Upper lobe of left lung (tissue), 6 donors: ENCODE measurements at places on chromosomes 1 and 21. TPM values are rescaled to one million over a fixed set of nuclear protein-coding genes. Genes with fewer than 3 reads are reported as not detected.

DNA sequence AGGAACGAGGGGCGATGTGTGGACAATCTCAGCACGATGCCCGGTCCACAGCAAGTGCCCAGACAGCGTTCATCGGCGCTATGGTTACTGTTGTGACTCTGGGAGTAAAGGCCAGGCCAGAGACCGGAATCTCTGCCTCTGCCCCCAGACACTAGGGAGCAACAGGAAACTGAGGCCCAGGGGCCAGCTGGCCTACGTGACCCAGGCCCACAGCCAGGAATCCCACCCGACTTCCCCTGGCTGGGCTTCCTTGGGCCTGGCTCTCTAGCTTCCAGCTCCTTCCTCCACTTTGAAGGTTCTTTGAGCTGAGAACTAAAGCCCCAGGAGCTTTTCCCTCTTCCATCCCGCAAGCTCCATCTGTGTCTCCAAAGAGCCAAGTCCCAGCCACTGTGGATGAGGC lies 4.6 kb downstream of the LRP8 start:
- H3K36me3 ChIP-seq: no peaks in the 10 kb centered on the region
- H3K27ac ChIP-seq: no peak overlapping the region
- H3K4me3 ChIP-seq: no peak overlapping the region
- no peaks in the 10 kb centered on the region for H3K27me3 ChIP-seq

DNA sequence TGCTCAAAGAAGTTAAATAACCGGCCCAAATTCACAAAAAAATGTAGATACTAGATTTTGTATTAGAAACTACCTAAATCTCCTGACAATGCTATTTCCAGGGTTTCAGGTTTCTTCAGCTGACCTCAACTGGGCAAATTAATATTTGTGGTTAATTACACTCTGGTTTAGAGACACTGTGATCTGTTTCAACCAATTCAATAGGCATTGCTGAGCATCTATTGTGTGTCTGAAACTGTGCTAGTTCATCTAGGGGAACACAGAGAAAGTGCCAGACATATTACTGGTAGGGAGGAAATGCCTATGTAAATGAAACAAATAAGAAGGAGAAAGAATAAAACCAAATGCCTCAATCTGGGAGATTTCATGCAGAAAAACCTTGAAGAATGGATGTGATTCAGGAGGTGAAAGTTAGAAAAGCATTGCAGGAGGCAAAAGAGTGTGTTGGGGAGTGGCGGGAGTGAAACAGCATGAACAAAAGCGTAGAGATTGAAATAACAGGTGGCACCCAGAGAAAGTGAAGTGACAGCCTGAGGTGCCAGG lies 51.3 kb upstream of the IVNS1ABP start:
- DNase-seq: no peak
- no peak overlapping the region for H3K4me3 ChIP-seq
- no peaks in the 10 kb centered on the region for H3K36me3 ChIP-seq
- no peak overlapping the region for H3K27ac ChIP-seq

- no peak overlapping the region for H3K4me3 ChIP-seq
- H3K4me1 ChIP-seq: no peaks in the 10 kb centered on the region
- DNase-seq: no peak
These were observed 91.4 kb upstream of the CTTNBP2NL start for GRCh38 chr1:112304612-112305011.

DNA sequence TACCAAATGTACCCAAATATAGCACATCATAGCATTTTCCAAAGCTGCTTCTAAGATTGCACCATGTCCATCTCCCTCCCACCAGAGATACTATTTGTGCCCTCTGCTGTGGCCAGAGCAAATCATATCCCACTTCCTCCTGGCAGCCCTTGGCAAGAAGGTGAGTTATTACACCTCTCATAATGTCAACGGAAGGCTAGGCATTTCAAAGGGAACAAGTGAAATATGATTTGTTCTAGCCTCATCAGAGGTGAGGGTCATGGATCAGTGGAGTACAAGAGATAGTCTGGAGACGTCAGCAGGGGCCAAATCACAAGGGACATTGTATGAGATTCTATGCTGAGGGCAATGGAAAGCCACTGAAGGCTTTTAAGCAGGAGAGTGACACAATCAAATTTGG lies 90.2 kb upstream of the BCAR3 start:
- no peak for DNase-seq
- peaks cover 7% of the 10 kb centered on the region for H3K4me1 ChIP-seq
- H3K27ac ChIP-seq: no peak overlapping the region
- no peak overlapping the region for H3K4me3 ChIP-seq
- no peaks in the 10 kb centered on the region for H3K36me3 ChIP-seq
- no peaks in the 10 kb centered on the region for H3K27me3 ChIP-seq

- no peak overlapping the region for H3K27ac ChIP-seq
- H3K27me3 ChIP-seq: no peaks in the 10 kb centered on the region
- no peak for DNase-seq
- no peak overlapping the region for H3K4me3 ChIP-seq
These were observed 18.8 kb upstream of the ECE1 start for GRCh38 chr1:21308847-21309652.

DNA sequence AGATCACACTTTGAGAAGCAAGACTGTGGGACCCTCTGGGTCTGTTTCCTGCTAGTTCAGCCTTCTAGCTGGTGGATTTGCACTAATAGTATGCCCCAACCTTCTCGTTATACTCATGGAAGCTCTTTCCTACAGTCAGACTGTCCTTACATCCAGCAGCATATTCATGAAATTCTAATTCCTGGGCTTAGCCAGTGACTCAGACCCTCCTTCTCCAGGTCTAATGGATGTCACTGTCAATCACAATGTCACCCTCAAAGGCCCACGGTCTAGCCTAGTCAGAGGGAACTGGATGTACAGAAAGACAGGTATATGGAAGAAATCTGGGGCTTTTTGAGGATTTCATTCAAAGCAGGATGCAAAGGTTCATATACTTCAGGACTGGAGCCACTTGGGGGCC lies 72.4 kb downstream of the KCNJ15 start:
- H3K27ac ChIP-seq: no peak overlapping the region
- H3K36me3 ChIP-seq: no peaks in the 10 kb centered on the region
- peaks cover 9% of the 10 kb centered on the region for H3K4me1 ChIP-seq
- H3K27me3 ChIP-seq: no peaks in the 10 kb centered on the region
- DNase-seq: no peak
- no peak overlapping the region for H3K4me3 ChIP-seq

GRCh38 chr1:43806183-43806582 lies 98.8 kb downstream of the ST3GAL3 start:
- H3K4me1 ChIP-seq: no peaks in the 10 kb centered on the region
- no peaks in the 10 kb centered on the region for H3K27me3 ChIP-seq
- DNase-seq: no peak
- H3K27ac ChIP-seq: no peak overlapping the region
- H3K4me3 ChIP-seq: no peak overlapping the region

DNA sequence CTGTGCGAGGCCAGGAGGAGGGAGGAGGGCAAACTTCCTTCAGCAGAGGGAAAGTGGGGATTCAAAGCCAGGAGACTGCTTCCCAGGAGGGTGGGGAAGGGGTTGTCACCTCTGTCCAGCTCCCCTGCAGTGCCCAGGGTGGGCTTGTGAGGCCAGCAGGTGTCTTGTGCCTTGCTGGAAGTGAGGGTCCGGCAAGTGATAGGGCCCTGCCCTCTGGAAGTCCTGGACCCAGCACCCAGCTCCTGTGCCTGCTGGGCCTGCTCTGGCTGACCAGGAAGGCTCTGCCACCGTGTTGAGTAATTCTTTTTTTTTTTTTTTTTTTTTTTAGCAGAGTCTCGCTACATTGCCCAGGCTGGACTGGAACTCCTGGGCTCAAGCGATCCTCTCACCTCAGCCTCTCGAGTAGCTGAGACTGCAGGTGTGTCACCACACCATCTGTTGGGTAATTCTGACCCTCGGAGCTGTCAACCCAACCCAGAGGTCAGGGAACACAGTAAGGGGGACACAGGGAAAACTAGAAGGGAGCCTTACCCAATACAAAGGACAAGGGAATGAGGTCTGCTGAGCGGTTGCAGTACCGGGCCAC lies 1.0 kb downstream of the BEST4 start:
- DNase-seq: no peak
- peak overlapping the region; percentile 68 for H3K27ac ChIP-seq
- peak overlapping the region; percentile 50 for H3K4me3 ChIP-seq
- no peaks in the 10 kb centered on the region for H3K27me3 ChIP-seq

DNA sequence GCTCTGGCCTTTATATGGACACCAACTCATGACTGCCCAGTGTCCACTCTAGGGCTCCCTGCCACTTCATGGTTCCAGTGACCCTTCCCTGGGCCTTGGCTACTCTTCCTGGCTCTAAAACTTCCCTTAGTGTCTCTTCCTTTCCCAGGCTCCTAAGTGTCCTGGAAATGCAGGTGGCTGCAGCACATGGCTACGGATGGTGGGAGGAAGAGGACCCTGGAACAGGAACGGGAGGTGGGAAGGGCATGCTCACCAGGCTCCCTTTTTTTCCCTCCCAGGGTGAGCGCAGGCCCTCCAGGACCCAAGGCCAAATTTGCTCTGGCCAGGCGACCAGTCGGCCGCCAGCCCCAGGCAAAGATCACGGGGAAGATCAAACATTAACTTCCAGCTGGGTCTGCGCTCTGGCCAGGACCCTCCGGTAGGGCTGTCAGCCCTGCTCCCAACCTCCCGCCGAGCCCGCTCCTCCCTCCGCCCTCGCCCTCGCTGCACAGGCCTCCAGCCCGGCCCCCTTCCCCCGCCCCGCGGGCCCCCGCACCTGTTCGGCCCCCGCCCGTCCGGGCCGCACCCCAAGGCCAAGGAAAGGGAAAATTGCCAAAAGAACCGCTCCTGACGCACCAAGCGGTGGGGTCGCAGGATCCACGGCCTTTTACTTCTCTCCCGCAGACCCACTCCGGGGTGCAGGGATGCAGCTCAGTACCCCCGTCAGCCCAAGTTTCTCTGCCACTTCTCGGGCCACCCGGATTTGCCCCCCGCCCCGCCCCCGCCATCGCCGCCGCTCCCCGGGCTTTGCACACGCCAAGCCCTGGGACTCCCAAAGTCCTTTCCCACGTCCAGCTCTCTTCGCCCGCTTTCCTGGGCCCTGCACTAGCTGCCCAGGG lies 894 bp downstream of the TCEA3 start:
- peaks cover 43% of the 10 kb centered on the region for H3K4me1 ChIP-seq
- H3K27me3 ChIP-seq: no peaks in the 10 kb centered on the region

- H3K27me3 ChIP-seq: no peaks in the 10 kb centered on the region
- H3K4me1 ChIP-seq: no peaks in the 10 kb centered on the region
- no peaks in the 10 kb centered on the region for H3K36me3 ChIP-seq
- DNase-seq: no peak
These were observed 32.1 kb upstream of the APOBEC4 start for GRCh38 chr1:183685112-183685713.

DNA sequence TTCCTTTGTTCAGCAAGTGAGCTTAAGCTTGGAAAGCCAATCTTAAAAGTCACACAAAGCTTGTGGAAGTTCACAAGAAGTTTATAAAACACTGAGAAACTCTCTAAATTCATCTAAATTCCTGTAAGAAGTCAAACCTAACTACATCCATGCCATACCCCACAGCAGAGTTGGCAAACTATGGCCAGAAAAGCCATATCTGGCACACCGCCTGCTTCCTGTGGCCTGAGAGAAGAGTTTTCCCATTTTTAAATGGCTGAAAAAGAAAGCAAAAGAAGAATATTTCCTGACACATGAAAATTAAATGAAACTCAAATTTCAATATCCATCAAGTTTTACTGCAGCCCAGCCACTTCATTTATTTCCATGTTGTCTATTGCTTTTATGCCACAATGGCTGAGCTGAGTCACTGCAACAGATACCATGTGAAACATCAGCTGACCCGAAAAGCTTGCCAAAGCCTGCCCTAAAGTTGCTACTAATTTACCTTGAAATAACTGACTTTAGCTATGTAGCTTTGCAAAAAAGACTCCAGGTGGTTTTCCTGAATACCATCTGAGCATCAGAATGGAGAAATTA lies 237.1 kb downstream of the SLC45A1 start:
- no peaks in the 10 kb centered on the region for H3K36me3 ChIP-seq
- no peak overlapping the region for H3K4me3 ChIP-seq
- no peak for DNase-seq
- peak overlapping the region; percentile 16 for H3K27ac ChIP-seq
- no peaks in the 10 kb centered on the region for H3K4me1 ChIP-seq
- no peaks in the 10 kb centered on the region for H3K27me3 ChIP-seq

DNA sequence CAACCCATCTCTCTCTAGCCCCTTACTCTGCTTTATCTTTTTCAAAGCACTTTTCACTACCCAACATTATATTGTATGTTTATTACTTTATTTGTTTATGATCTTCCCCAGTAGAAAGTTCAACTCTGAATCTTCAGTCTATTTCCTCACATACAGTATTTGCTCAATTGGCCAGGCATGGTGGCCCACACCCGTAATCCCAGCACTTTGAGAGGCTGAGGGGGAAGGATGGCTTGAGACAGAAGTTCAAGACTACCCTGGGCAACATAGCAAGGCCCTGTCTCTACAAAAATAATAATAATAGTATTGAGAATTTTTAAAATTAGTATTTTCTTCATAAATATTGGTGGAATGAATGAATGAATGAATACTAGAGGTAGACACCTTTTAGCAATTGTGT lies 1.2 kb downstream of the STPG1 start:
- no peak for DNase-seq
- no peaks in the 10 kb centered on the region for H3K27me3 ChIP-seq
- H3K4me3 ChIP-seq: no peak overlapping the region

- DNase-seq: no peak
- H3K27me3 ChIP-seq: no peaks in the 10 kb centered on the region
- no peaks in the 10 kb centered on the region for H3K4me1 ChIP-seq
These were observed 34.7 kb downstream of the ACOT11 start for GRCh38 chr1:54582566-54583306.

DNA sequence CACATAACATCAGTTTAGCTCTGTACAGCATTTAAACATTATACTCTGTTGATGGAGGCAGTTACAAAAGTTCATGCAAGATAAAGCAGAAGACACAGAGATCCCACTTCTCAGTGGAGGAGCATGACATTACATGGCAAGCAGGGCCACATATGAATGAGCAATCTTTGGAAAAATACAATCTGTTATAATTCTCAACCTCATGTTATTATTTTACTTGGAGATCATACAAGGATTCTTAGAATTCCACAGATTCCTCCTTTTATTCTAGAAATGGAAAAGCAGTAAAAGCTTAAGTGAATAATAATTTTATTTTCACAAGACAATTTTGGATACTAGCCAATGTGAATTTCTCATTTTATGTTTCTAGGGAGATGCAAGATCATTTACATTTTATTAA lies 66.6 kb downstream of the IFI44 start:
- H3K27me3 ChIP-seq: no peaks in the 10 kb centered on the region
- no peak overlapping the region for H3K4me3 ChIP-seq

KRTAP19-2 gene
- not detected for total RNA-seq

INPP5B gene
- total RNA-seq: 201 TPM

YIPF1 gene
- 23.2 TPM for total RNA-seq

VCAM1 gene
- total RNA-seq: 4.3 TPM

EPS8L3 gene
- total RNA-seq: 0.20 TPM
